ENCODE measurements at places on chromosomes 4 and X.
A peak's percentile ranks its signal among the peaks of the same experiment; 100 is the strongest.

DNA sequence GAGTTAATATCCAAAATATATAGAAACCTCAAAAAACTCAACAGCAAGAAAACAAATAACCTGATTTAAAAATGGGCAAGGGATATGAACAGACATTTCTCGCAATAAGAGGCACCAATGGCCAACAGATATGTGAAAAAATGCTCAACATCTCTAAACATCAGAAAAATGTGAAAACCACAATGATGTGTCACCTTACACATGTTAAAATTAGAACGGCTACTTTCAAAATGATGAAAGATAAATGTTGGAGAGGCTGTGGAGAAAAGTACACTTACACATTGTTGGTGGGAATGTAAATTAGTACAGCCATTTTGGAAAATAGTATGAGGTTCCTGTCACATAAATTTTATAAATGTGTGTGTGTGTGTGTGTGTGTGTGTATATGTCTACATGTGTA, 731.3 kb downstream of the DMD start:
- no peak for DNase-seq

DNA sequence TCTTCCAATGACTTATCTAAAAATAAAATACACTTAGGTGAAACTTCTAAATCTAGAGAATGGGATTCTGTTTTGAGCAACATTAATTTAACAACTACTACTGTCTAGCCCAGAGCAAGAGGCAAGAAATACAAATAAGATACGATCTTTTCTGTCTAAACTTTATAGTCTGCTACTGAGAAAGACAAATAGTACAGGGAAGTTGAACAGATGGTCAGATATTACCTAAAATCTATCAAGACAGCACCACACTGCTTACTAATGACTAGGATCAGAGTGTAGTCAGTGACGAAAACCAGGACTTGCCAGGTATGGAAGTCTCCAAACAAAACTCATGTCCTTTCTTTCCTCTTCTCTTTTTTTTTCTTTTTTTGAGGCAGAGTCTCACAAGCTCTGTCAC, 7.1 kb downstream of the FAM13A start:
- DNase-seq = no peak

DNA sequence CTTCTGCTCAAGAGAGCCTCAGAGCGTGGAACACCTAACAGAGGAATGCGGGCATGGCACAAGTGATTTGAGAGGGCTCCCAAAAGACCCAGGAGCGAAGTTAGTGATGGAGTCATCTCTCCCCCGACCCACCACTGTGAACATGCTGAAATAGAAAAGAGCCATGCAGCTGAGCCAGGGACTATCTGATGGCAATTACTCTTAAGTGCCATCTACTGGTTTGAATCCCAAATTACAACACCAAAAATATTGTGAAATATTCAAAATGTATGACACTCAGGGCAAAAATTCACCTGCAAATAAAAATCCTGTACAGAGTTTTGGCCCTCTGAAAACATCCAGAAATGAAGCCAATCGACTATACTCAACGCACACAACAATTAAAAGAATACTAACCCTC, 2038.9 kb upstream of the ADGRL3 start:
- no peak for DNase-seq

DNA sequence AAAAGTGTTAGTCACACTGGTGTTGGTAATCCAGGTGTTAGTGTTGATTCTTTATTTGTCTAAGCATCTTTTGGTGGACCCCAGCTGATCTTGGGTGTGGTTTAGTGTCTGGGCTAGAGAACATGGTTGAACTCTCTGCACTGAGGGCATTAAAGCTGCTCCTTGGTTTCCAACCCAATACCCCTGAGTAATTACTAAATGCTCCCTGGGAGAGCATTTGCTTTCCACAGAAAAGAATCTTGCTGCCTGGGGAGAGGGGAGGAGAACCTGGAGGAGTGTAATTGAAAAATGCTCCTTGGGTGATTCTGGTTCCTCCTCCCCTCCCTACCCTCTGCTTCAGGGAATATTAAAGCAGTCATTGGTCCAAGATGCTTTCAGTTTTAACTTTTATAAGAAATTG, 3.1 kb downstream of the GUCY1B1 start:
- no peak for DNase-seq

DNA sequence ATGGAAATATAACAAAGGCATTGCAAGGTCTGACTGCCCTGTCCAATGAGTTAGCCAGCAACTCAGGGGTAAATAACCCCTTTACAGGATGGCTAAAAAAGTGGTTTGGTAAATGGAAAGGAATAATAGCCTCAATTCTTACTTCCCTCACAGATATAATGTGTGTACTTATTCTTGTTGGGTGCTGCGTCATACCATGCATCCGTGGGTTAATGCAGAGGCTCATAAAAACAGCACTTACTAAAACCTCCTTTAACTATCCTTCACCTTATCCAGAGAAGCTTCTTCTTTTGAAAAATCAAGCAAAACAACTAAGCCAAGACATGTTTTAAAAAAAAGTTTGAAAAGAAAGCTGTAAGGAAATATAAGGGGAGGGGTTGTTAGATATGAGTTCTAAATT, 301.0 kb downstream of the PAPSS1 start:
- DNase-seq = no peak

DNA sequence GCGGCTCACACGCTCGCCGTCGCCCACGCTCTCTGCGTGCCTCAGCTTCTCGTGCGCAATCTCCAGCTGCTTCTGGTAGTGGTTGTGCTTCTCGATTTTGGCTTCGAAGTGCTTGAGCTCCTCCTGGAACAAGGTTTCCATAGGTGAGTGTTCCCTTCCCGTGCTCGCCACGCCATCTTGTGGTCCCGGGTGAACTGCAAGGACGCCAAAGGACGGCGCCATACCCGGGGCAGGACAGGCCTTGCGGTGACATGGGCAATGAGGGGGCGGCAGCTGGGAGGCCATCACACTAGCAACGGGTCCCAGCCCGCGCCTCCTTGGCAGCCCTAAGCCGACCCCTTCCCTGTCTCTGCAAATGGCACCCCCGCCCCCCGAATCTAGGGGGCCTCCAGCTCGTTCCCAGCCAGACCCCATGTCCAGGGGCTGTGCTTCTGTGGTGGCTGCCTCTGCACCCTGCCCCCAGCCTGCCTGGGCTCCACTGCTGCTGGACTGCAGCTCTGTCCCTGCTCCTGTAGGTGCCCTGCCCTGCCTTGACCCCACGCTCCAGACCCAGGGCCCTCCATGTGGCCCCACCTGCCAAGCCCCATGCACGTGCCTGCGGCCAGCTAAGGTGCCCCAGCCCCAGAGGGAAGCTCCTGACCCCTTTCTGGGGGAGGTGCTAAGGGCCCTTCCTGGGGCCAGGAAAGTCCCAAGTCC, 17.3 kb downstream of the LRPAP1 start:
- DNase-seq = no peak

DNA sequence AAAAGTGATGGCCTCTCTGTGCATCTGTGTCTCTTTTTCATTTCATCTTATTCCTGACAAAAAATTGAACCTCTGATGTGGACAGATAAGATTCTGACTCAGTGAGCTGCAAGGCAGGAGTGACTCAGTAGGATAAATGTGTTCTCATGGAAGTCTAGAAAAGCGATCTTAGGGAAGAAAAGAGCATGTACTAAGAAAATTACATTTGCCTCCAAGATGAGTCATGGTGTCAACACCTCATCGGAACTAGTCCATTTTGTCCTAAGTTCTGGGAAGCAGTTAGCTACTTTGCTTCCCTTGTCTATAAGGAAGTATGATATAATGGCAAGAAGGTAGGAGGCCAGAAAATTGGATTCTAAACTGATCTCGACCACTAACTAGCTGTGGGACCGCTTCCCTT, 83.5 kb upstream of the AFF2 start:
- DNase-seq = no peak

DNA sequence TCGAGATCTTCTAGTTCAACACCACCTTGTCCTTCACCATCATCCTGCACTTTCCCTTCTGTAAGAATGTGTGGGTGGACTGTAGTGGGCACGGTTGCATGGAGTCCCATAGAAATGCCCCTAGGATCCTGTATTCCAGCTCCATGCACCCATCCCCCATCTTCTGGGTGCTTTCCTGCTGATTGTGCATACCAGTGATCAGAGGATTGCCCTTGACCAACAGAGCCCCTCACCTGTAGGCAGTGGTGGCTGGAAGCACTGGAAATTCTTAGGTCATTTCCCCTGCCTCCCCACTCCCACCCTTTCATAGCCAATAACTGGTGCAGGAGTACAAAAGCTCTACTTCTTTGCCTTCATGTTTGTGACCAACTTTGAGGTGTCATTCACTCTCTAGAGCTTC, 213.4 kb upstream of the ARSJ start:
- DNase-seq = no peak

GRCh38 chr4:7852568-7853185, 87.0 kb downstream of the AFAP1 start:
- no peak for DNase-seq

- DNase-seq = no peak
Observed at GRCh38 chrX:68669871-68670270, 22.4 kb downstream of the STARD8 start.

- peak; percentile 14 for DNase-seq
Observed at GRCh38 chrX:14032406-14032805, 2.7 kb upstream of the GEMIN8 start.

DNA sequence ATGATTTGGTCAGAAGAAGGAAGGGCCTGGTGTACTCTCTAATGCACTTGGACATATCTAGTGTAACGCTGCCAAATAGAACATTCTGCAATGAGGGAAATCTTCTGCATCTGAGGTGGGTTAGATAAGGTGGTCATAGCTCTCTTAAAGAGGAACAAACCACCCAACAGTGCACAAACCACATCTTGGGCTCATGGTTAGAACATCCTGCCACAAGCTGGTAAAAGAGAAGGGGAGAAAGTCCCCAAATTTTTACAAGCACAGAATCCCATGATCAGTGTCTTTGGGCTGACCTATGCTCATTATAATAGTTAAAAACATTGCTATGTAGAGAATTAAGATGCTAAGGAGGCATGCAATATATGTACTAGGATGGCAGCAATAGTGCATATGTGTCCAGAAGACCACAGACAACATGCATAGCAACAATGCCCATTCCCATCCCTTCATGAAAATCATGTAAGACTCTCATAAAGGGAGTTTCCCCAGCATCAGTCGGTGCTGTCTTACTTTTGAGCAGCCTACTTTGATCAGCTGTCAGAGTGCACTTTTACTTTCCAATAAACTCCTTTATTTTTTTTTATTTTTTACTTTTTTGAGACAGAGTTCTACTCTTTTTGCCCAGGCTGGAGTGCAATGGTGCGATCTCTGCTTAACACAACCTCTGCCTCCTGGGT, 99.7 kb upstream of the SLC7A11 start:
- no peak for DNase-seq

DNA sequence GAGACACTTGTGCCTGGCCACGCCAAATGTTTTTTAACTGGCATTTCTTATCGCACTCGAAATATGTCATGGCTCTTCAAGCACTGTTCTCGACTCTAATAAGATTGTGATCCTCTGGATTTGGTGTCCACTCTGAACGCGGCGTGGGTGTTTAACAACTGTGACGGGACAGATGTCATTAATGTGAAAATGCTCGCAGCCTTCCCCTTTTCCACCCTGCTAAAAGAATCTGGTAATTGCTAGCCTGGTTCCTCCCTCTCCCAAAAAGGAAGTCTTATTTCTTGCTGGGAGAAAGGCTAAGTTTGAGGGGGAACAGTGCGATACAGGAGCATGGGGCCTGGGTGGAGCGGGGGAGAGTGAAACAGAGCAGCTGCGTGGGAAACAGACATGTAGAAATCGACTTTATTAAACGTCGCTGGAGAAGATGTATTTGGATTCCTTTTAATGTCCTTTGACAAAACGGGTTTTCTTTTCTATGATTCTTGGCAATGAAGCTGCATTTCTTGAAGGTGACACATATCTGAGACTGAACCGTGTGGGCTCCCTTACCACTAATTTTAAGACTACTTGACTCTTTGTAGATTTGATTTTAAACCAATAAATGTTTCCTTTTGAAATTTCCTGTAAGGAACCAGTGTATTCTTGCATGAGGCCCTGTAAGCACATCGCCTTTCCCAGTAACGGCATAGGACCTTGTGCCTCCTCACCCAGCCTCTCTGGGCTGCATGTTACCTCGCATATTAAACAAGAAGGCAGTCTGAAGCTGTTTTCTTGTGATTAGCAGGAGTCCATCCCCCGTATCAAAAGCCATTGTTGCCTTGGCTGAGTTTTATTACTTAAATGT, 17.8 kb downstream of the TBC1D1 start:
- DNase-seq = no peak

DNA sequence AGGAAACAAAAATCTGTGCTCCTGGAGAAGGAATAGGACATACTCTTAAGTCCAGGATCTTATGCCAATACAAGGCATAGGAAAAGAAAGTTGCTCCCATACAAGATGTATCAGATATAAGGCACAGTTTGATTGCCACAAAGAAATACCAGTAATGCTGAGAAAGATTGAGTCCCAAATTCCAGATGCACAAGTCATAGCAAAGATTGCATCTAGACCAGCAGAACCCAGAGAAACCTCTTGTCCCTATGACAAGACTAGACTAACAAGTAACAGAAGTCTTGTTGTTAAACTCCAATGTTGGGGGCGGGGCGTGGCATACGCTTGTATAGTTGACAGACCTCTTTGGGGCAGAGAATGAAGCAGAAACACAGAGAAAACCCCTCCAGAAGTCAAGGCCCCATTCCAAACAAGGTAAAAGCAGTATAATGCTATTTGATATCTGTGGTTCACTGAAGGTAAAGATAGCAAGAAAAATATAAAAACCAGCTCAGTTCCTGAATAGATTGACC, 671.5 kb upstream of the GRIA3 start:
- no peak for DNase-seq

GRCh38 chrX:22063284-22063683, 31.2 kb downstream of the PHEX start:
- peak; percentile 2 for DNase-seq

DNA sequence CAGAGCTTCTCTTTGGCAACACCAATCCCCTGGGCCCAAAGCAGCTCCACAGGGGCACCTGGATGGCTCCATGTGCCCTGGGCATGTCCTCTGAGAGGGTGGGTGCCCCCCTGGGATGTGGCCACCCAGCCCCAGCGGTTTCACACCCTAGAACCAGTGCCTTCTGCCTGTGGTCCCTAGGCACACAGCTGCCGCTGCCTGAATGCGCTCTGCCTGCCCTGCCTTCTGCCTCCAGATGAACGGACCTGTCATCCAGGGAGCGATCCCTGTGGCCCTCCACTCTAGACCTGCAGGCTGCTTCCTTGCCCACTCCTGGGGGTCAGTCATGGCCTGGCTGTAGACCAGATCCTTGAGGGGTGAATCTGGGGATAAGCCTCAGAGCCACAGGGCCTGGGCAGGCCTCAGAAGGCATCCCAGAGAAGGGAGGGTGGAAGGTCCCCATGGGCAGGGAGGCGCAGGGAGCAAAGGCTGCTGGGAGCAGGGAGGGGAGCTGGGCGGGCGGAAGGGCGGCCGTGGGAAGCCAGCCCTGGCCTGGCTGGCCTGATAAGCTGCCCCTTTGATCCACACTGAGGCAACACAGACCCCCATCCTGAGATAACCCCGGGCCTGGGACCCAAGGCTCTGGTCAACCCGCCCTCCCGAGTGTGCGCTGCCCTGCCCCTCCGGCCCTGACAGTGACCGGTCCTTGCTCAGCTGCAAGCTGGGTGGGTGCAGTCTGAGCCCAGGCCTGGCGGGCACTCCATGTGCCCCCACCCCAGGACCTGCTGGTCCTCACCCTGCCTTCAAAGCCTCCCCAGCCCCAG, 8.1 kb upstream of the FGFR3 start:
- DNase-seq = no peak
